ENCODE measurements at places on chromosomes 6 and 20. TPM values are rescaled to one million over a fixed set of nuclear protein-coding genes. Genes with fewer than 3 reads are reported as not detected.

Gene POM121L2
- polyA plus RNA-seq: not detected

DNA sequence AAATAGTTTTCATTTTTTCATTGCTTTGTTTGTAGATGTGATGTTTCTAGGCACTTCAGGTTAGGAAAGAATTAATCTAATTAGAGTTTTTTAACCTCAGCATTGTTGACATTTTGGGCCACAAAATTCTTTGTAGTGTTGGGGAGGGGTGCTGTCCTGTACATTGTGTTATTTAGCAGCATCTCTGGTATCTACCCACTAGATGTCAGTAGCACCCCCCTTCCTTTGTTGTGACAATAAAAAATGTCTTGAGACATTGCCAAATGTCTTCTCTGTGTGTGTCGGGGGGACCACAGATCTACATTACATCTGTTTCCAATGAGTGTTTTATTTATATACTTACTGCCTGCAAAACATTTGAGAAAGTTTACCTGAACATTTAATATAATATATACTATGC lies 45.6 kb downstream of the EYA4 start:
- no peak for DNase-seq

GRCh38 chr6:144847916-144848315 lies 562.8 kb downstream of the UTRN start:
- no peak for DNase-seq

Gene GLP1R
- not detected for polyA plus RNA-seq

DNA sequence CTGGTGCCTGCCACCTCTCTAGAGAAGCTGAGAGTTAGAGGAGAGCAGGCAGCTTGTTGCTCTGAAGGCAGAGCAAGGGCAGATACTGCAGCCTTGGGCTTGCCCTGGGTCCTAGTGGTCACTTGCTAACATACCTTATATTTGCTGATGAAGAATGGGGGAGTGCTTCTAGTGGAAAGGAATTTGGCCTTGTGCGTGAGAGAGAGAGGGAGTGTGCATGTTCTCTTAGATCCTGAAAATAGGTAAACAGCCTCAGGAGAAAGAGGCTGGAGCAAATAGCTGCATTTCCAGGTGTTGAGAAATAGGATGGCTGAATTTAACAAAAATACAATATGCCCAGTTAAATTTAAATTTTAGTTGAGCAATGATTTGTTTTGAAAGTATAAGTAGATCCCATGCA lies 724.5 kb upstream of the FLRT3 start:
- DNase-seq: no peak

Gene MCCD1
- not detected for polyA plus RNA-seq

DNA sequence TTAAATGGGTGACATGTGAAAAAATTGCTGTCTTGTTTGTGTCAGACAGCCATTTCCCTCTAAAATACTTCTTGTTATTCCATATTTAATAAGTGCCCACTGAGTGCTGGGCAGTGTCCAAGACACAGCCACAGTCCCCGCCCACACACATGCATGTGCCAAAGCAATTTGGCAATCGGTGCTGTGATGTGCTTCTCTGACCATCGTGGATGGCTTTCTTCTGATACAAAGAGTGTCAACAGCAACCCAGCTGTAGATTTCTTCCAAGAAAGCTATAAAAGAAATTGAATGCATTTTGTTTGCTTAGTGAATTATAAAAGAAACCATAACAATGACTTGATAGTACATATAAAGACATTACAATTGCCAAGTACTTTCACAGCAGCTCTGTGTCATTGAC lies 140.5 kb upstream of the ATXN1 start:
- DNase-seq: peak; percentile 43

GRCh38 chr20:50385733-50386640 lies 124.2 kb upstream of the PTPN1 start:
- no peak for DNase-seq

Gene FUT9
- 0.23 TPM for polyA plus RNA-seq

DNA sequence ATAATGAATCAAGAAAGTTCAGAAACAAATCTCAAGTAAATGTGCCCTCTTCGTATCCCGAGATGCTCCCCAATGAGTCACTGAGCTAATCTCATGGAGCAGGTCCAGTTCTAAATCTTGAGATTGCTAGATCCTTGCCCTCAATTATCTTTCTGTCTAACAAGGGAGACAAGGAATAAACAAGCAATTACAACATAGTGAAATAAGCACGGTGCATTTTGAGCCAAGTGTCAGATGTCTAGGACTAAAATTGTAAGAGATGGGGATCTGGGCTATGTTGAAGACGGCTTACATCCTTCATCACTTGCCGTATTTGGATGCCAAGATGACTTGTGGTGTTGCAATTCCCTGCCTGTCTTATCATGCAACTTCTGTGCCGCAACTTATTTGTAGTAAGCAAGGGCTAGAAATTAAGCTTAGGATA lies 56.5 kb upstream of the ADGRF1 start:
- DNase-seq: no peak

Gene TMEM217
- polyA plus RNA-seq: 2.2 TPM

GRCh38 chr6:109441069-109441816 lies 719 bp downstream of the SMPD2 start:
- peak; percentile 43 for DNase-seq

Gene TRIM31
- not detected for polyA plus RNA-seq

DNA sequence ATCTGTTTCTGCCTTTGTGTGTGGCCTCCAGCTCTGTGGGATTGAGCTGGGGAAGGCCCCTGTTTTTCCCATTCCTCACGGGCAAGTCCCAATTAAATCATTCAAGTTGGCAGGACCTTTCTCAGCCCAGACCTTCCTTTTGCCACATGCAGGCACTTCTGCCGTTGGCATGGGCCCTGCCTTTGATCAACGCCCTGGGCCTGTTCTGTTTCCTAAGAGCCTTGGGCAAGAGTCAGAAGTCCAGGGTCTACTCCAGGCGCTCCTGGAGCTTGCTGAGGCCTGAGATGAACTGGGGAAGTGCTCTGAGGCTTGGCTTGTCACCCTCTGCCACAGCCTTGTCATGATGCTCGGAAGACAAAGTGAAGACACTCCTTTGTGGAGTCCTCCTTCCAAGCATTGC lies 7.1 kb downstream of the IP6K3 start:
- no peak for DNase-seq

Gene HCRTR2
- not detected for polyA plus RNA-seq

GRCh38 chr6:29631209-29631810 lies 1.7 kb downstream of the GABBR1 start:
- no peak for DNase-seq

GRCh38 chr6:6788394-6789032 lies 200.0 kb downstream of the LY86 start:
- no peak for DNase-seq

DNA sequence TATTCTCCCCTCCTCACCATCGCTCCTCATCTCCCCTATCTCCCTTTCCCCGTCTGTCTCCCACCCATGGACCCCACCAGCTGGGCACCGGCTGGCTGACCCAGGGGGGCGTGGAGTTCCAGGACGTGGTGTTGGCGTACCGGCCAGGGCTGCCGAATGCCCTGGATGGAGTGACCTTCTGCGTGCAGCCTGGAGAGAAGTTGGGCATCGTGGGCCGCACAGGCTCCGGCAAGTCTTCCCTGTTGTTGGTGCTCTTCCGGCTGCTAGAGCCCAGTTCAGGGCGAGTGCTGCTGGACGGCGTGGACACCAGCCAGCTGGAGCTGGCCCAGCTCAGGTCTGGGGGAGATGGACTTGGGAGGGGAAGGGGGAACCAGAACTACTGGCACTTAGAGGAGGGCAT lies 7.7 kb downstream of the DLK2 start:
- no peak for DNase-seq

- no peak for DNase-seq
Observed at GRCh38 chr20:63679799-63680305, 16.6 kb upstream of the TNFRSF6B start.

DNA sequence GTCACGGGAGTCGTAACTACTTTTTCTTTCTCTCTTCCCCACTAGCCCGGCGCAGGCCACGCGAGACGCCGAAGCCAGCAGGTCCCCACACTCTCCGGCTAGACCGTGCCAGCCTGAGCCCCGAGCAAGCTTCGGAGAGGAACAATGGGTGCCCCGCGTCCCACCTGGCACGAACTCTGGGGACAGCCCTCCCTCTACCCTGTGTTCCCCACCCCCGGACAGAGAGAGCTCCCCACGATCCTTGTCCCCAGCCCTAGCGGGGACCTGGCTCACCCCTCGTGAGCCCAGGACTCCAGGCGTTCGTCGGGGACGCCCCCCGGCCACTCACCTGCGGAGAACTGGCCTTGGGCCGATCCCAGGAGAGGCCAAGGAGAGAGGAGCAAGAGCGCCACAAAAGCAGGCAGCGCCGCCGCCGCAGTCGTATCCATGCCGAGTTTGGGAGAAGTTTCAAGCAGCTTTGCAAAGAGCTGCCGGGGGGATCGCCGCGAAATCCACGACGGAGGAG lies 416 bp downstream of the PTPRK start:
- DNase-seq: no peak

Gene TRIM15
- not detected for polyA plus RNA-seq

DNA sequence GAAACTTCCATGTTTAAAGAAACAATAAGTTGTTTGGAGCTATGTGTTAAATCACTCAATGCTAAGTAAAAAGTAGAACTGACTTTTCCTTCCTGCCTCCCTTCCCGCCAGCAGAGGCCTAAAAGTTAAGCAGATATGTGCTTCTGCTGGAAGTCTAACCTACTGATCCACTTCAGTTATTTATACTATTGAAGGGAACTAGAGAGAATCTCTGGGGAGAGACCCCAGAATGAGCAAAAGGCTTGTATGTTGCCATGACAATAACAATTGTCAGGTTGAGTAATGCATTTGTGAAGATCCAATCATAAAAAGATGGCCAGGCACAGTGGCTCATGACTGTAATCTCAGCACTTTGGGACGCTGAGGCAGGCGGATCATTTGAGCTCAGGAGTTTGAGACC lies 24.7 kb downstream of the MGME1 start:
- no peak for DNase-seq

- no peak for DNase-seq
Observed at GRCh38 chr20:460180-460579, 2.2 kb downstream of the TBC1D20 start.

- DNase-seq: peak; percentile 51
Observed at GRCh38 chr20:23049201-23050075, at the start of gene THBD. TSS of gene THBD (minus strand) at chr20:23049672. CDS start at chr20:23049504, 168 bp downstream.

DNA sequence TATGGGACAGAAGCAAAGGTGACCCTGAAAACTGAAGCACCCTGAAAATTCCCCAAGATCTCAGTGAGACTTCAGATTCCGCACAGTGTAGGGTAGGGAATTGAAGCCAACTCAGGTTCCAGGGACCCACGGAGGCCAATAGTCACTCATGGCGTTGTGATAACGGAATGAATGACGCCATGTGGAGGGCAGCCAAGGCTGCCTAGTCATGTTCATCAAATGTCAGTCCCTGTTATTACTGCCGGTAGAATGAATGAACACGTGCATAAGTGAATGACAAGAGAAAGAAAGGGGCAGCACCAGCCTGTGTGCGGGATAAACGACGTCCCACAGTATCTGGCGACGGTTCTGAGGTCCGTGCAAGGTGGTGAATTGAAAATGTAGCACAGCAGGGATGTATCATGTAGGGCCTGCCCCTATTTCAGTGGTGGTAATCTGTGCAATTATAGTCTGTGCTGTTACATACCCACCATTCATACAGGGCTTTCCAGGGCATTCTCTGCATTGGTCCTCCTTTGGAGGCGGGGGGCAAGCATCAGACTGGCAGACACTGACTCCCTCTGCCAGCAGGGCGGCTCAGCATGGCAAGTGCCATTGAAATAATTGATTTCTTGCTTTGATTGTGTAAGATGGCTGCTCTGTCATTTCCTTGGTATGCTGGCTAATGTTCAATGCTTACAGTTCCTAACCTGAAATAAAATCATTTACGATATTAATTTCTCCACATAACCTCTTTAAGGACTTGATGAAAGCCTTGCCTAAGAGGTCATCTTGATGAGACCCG lies 386.9 kb downstream of the CDH4 start:
- DNase-seq: no peak

DNA sequence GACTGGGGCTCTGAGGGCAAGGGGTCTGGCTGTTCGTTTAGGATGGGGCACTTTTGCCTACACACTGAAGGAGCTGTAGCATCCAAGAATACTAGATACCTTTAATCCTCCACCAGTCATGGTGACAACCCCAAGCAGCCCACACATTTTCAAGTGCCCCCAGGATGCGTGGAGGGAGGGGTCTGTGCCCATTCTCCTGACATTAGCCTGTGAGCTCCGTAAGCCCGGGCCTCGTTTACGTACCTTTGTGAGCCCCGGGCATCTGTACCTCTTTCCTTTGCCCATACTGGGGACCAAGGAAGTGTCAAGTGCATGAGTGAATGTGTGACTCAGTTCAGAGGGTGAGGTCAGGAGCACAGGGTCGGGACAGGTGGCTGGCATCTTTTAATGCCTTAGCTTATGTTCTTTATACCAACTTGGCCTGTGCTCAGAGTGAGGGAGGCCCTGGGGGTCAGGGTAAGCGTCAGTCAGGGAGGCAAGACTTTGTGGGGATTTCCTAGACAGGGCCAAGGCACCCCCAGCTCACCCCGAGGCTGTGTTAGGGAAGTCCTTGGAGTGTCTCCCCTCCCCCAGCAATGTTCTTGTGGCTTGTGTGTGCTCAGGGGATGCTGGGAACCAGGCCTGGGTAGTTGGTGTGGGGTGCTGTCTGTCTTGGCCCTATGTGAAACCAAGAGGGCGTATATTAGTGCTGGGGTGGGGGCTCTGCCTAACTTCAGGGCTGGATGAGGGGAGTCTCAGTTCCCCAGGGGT lies 12.9 kb downstream of the VEGFA start:
- no peak for DNase-seq

DNA sequence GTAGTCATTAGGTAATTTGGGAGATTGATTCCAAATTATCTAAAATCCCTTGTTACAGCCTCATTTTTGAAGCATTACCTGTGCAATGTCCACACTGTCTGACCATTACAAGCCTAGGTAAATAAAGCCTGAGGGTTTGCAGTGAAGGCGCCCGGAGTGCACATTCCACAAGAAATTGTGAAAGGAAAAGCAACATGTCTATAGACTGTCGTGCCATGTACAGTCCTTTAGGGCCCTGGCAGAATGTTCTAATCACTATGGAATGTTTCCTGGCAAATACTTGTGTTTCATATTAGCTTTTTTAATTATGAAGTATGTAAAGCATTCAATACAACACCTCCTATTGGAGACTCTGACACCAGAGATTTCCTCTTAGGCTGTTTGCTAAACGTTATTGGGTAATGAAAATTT lies 28.9 kb downstream of the PREP start:
- DNase-seq: no peak

- DNase-seq: no peak
Observed at GRCh38 chr6:83885984-83886383, 26.5 kb downstream of the CYB5R4 start.

DNA sequence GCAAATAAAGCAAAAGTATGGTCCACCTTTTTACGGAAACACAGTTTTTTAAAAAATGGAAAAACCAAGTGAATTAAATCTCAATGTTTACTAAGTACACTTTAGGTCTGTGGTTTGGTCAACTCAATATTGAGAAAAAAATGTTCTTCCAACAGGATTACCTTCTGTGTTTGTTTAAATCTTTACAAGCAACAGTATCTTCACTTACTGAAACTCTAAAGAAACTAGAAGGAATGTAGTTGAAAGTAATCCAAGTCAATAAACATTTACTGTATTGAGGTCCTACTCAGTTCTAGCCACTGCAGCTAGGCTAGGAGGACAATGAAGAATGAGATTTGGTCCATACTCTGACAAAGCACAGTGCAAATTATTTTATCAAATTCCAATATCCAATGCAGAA lies 80.1 kb downstream of the ASCC3 start:
- no peak for DNase-seq

Gene DDO
- 1.2 TPM for polyA plus RNA-seq

Gene C20orf141
- polyA plus RNA-seq: not detected

GRCh38 chr6:9346923-9347322 lies 911.6 kb upstream of the SLC35B3 start:
- DNase-seq: no peak

- DNase-seq: peak; percentile 51
Observed at GRCh38 chr6:109187399-109188114, 92.2 kb downstream of the CEP57L1 start.
